ENCODE measurements at places on chromosomes 16 and 17.

GRCh38 chr16:82832821-82833220 lies 206.1 kb downstream of the CDH13 start:
- DNase-seq = no peak

DNA sequence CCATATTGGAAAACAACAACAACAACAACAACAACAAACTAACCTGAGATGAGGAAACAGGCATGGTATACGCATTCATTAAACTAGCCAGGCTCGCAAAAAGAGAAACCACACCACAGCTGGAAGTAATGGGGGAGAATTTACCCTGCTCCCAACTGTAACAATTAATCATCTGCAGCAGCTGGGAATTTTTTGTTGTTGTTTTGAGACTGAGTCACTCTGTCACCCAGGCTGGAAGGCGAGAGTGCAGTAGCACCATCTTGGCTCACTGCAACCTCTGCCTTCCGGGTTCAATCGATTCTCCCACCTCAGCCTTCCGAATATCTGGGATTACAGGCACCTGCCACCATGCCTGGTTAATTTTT lies 16.3 kb downstream of the PRPSAP1 start:
- DNase-seq = no peak

DNA sequence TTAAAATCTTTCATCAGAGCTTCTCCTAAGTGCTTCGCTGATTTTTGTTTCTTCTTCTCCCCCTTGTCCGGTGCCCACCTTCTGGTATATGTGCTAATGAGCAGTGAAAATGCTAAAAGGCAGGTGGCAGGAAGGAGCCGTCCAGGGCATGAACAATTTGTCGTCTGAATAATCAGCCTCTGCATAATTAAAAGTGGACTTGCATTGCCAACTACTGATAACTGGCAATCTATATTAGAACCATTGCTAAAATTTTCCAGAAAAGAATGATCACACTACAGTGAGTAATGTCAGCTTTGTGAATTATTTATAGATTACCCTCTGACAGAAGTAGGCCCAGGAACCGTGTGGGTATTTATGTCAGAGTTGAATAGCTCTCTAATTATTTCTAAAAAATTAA lies 28.1 kb downstream of the SERPINF1 start:
- no peak for DNase-seq

- peak; percentile 91 for DNase-seq
Measured at GRCh38 chr17:1110862-1111598, 68.8 kb downstream of the ABR start.

- DNase-seq = peak; percentile 76
Measured at GRCh38 chr17:17354560-17355349, 51.6 kb downstream of the NT5M start.

DNA sequence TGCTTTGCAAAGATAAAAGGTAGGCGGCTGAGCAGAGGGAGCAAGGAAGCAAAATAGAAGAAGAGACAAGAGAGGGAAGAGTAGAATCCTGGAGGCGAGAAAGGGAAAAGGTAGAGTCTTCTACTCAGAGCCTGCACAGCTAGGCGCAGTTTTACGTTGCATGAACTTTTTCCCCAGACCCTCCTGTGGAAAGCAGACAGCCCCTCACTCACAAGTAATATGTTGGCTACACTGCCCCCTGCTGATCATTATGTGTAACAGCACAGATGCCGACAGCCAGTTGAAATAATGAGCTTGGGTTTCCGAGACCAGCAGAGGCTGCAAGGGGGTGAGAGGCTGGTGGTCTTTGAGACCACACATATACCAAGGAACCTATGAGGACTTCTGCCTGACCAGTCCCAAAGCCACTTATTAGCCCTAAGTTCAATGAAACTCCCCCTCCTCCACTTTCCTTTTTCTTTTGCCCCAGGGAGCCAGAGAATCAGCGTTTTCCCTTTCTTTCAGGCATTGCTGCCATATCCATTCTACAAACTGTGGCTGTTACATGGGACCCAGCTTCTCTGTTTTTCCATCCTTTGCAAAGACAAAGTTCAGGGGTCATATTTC lies 22.5 kb upstream of the CMTR2 start:
- DNase-seq = peak; percentile 6

DNA sequence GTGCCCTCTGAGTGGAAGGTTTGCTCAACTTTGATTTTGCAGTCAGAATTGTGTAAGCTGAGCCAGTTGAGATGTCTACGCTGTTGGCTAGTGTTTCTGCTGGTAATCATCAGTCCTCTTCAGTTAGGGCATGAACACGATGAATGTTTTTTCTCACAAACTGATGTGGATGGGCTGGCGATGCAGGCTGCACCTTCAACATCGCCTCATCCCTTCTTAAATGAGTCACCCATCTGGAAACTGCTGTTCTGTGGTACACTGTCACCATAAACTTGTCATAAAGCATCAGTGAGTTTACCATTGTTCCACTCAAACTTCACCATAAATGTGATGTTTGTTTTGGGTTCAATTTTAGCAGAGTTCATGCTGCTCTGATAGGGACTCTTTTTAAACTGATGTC lies 8.4 kb downstream of the C16orf95 start:
- no peak for DNase-seq

DNA sequence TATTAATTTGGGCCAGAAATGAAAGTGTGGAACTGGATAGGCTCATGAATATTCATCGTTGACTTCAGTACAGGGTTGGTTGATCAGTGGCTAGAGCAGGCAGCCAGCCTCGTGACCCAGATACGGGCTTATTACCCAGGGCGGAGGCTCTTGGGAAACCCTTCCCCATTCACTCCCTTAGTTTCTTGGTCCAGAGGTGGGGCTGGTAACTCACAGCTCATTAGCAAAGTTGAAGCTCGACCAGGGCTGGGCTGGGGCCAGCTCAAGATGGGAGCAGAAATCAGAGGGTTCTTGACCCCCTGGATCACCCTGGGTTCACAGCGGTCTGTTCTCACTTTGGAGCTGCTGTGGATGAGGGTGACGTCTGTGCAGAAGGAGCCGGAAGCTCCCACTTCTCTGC lies 44.6 kb upstream of the GSE1 start:
- DNase-seq = no peak

DNA sequence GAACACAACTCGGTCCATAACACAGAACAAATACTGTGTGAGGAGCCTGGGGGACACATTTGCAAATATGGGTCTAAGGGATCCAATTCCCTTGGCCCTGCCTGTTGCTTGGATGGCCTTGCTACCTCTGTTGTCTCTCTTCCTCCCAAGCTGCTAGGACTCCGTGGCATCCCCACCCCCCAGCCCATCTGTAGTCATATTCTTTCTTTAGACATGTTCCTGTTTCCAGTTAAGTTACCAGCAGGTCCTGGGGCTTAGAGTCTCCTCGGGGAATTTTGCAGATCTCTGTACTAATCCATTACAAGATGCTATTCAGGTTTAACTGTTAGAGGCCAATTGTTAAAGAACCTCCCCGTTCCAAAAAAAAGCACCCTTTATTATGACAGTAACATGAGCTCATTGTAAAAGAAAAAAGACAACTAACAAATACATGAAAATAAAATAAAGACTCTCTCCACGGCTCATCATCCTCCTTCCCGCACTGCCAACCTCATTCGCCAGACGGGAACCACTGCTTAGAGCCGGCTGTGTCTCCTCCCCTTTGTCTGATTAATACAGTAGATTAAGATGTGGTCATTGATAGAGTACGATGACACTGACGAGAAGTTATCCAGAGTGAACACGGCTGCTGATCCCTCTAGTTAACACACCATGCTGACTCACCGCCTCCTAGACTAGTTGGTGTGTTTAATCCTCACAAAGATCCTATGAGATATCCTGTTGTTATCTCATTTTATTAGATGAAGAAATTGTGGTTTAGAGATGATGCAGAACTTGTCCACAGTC lies 22.2 kb downstream of the HS3ST4 start:
- no peak for DNase-seq

DNA sequence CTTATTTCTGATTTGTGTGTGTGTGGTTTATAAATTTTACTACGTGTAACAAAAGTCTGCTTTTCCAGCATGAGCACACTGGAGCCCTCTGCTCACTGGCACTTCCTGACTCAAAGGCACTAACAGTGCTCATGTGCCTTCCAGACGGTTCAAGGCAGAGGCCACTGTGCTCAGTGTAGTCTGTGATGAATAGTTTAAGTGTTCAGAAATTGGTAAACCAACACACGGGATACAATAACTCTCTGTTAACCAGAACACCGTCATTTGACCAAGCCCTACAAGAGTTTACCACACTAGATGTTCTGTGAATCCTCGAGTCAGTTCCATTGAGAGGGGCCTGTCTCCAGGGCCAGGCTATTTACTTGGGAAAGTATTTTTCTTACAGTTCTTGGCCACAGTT lies 191.9 kb downstream of the MRTFB start:
- no peak for DNase-seq

- no peak for DNase-seq
Measured at GRCh38 chr17:28675490-28675889, 13.5 kb downstream of the SUPT6H start.

- no peak for DNase-seq
Measured at GRCh38 chr16:9039210-9039609, 52.2 kb upstream of the HAPSTR1 start.

- DNase-seq = no peak
Measured at GRCh38 chr16:53043986-53044601, 8.6 kb downstream of the CHD9NB start.

DNA sequence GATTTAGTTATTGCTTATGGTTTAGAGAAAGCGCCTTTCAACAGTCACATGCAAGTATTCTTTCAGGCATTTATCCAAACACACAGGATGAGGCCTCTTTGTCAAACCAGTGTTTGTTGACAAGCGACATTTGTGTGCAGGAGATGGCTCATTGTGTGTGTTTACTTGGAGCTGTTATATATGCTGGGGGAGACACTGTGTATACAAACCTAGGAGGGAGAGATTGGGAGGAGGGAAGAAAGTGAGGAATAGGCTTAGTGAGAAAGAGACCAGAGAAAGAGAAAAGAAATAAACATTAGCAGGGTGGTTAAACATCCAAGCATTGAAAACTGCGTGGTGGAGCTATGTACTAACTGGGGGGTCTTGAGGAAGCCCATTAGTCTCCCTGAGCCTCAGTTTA lies 437.6 kb downstream of the MAF start:
- no peak for DNase-seq

GRCh38 chr16:21964353-21964752 lies 11.2 kb downstream of the UQCRC2 start:
- DNase-seq = no peak

GRCh38 chr17:66720027-66720426 lies 114.9 kb upstream of the CACNG5 start:
- DNase-seq = no peak

DNA sequence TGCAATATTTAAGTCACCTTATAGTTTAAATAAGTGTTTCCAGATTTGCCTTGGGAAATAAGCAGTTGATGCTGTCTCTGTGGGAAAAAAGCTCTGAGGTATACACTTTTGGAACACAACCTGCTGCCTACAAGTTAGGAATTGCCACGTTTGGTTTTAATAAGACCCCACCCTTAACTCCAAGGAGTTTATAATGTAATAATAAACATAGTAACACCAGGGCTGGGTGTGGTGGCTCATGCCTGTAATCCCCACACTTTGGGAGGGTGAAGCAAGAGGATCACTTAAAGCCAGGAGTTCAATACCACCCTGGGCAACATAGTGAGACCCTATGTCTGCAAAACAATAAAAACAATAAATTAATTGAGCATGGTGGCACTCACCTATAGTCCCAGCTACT lies 15.9 kb upstream of the SMG1 start:
- no peak for DNase-seq

- DNase-seq = peak; percentile 92
Measured at GRCh38 chr17:1573932-1574696, 11.5 kb upstream of the PITPNA start.

- peak; percentile 98 for DNase-seq
Measured at GRCh38 chr17:27384261-27384701, 72.0 kb upstream of the KSR1 start.

DNA sequence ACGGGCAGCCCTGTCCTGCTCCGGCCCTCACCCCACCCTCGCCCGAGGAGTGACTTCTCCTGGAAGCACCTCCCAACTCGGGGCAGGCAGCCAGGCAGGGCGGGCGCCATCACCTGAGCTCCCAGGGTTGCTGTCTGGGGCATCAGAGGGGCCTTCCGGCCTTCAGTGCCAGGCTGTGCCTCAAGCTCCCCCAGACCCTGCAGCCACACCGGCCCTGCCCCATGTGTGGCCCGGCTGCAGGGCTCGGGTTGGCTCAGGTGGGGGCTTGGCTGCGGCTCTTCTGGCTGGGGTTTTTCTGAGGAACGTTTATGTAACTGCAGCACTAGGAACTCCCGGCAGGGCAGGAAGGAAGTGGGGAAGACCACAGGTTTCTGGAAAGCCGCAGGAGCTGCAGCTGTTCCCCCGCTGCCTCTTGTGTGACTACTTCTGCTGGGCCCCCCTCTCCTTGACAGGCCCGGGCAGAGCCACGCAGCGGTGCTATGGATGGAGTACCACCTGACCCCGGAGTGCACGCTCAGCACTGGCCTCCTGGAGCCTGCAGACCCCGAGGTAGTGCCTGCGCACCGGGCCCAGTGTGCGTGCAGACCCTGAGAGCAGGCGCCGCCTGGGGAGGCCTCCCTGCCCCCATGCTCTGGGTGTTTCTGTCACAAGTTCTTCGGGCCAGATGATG lies 45.6 kb downstream of the PRMT7 start:
- DNase-seq = no peak

DNA sequence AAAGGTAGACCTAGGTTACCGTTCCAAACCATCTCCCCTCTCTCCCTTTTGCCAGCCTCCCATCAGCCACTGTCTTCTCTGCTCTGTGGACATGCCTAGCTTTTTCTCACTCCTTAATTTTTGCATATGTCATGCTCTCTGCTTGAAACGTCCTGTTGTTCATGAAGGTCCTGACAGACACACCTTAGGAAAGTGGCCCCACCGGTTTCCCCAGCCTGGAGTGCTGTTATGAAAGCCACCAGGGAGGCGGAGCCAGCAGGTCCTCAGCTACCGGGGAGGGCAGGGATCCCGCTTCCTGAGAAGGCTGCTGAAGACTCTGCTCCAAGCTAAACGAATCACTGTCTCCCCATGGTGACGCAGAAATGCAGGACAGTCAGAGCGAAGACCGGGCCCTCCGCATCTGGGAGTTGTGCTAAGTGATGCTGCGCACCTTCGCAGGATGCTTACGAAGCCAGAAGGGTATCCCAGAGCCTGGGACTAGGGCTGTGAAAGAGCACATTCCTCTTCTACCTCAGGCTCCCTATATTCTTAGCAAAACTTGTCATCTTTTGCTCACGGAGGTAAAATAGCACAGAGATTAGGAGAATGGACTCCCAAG lies 2.3 kb upstream of the SLC16A11 start:
- no peak for DNase-seq

- DNase-seq = no peak
Measured at GRCh38 chr17:30449480-30449879, 27.7 kb upstream of the GOSR1 start.

DNA sequence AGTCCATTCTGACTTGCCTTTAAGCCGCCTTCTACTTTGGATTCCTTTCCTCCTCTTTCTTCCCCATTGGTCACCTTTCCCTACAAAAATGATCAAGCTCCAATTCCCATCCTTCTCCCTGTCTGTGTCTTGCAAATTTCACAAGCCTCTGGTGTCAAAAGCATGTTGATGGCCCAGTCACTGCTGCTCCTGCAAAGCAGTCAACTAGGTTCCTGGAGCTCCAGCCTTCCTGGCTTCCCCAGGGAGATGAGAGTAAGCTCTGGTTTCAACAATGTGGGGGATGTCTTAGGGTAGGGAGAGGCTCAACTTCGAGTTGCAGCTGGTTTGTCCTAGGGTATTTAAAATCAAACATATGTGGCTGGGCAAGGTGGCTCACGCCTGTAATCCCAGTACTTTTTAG lies 36.1 kb upstream of the HELZ start:
- no peak for DNase-seq
